H9 (cell line): ENCODE measurements at places on chromosomes 7 and 10. TPM values are rescaled to one million over a fixed set of nuclear protein-coding genes. Genes with fewer than 3 reads are reported as not detected.

DNA sequence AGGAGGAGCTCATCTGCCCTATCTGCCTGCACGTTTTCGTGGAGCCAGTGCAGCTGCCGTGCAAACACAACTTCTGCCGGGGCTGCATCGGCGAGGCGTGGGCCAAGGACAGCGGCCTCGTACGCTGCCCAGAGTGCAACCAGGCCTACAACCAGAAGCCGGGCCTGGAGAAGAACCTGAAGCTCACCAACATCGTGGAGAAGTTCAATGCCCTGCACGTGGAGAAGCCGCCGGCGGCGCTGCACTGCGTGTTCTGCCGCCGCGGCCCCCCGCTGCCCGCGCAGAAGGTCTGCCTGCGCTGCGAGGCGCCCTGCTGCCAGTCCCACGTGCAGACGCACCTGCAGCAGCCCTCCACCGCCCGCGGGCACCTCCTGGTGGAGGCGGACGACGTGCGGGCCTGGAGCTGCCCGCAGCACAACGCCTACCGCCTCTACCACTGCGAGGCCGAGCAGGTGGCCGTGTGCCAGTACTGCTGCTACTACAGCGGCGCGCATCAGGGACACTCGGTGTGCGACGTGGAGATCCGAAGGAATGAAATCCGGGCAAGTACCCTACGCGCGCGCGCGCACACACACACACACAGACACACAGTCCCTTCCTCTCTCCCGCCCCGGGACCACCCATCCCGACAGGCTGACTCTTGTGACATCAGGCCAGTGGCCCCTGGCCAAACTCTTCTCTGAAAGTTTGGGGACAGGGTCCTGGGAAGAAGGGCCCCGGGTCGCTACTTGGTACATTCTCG lies 538 bp downstream of the TRIM8 start:
- H3K4me1 ChIP-seq: peaks cover 5% of the 10 kb centered on the region; the same call in 1 of the 2 replicates
- no peaks in the 10 kb centered on the region; the same call in 1 of the 2 replicates for H3K36me3 ChIP-seq
- peak overlapping the region; percentile 93 for H3K4me3 ChIP-seq
- DNase-seq: peak; percentile 89

DNA sequence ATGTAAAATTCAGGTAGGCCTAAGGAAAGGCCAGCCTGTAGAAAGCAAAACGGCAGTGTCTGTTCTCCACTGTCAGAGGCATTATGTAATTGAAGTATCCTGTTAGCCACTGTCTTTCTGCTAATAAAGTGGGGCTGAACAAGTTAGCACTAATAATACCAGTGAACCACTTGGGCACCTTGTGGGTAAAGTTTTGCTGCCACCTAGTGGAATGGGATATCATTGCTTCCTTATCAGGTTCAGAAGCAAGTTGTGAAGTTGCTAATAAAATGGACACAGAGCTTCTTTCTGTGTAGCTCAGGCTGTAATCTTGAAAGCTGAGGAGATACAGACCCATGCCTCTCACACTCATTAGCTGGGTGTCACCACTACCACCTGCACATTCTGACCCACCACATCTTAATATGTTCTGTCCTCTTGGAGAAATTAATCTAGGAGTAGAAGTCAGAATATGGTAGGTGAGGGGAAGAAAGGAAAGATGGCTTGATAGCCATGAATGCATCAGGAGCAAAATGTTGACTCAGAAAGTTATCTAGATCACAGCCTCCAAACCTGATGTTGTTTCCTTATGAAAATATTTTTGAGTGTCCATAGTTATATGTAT lies 175.1 kb downstream of the SEPTIN7 start:
- H3K4me1 ChIP-seq: peaks cover 2% of the 10 kb centered on the region; the same call in 1 of the 2 replicates
- H3K27me3 ChIP-seq: no peaks in the 10 kb centered on the region
- peaks cover 4% of the 10 kb centered on the region; the same call in 2 of the 3 replicates for H3K36me3 ChIP-seq
- DNase-seq: no peak
- H3K4me3 ChIP-seq: no peak overlapping the region

- no peak overlapping the region for H3K4me3 ChIP-seq
- H3K36me3 ChIP-seq: no peaks in the 10 kb centered on the region
- no peaks in the 10 kb centered on the region for H3K27me3 ChIP-seq
- H3K27ac ChIP-seq: no peak overlapping the region
These were observed 270.6 kb downstream of the TWIST1 start for GRCh38 chr7:18846765-18847215.

DNA sequence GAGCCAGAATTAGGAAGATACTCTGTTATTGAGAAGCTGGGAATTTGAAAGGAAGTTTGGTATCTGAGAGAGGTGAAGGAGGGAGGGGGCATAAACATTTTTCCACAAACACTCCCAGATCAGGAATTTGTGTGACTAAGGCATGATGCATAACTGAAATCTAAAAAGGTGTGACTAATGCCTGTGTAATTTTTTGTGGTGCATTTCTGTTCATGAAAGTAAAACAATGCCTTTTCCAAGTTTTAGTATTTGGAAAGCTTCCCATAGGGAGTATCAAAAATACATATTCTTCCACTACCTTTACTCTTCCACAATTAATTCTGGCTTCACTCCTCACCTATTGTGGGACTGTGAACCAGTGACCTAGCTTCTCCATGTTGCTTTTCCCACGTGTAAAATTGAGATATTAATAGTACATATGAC lies 56.4 kb upstream of the CAV2 start:
- DNase-seq: no peak
- H3K4me1 ChIP-seq: no peaks in the 10 kb centered on the region
- H3K36me3 ChIP-seq: no peaks in the 10 kb centered on the region
- H3K27ac ChIP-seq: no peak overlapping the region

DNA sequence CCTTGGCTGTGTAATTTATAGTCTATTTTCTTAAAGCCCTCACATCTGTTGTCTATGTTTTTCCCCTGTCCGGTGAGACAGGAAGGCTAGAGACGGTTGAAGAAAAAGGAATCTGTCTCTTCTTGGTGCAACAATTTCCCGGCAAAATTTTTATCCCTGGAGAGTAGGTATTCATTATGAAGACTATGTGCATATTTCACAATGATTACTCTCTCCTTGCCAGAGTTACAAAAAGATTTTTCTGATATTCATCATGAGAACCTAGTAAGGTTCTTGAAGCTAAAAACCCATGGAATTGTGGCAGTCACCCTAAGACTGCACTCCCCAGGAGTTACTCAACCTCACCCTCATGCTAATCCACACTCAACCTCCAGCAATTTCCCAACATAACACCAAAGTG lies 55.0 kb upstream of the GHITM start:
- H3K4me3 ChIP-seq: no peak overlapping the region
- no peak for DNase-seq
- no peaks in the 10 kb centered on the region for H3K4me1 ChIP-seq

DNA sequence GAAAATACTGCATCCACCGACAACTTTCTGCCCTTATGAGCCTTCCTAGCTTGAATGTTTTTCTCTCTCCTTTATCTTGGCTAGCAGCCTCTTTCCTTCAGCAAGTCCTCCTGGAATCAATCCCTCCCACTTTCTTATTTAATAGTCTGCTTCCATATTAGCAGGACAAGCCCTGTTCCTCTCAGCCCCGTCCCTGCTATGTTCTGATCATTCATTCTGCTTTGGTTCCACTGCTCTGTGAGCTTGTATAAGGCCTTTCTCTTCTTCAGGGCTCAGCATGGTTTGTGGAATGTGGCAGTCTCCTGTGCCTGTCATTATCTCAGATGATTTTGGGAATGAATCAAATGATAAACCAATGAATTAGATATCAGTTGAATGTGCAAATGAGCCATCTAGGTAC lies 420.1 kb downstream of the DPP6 start:
- H3K27me3 ChIP-seq: no peaks in the 10 kb centered on the region
- no peak overlapping the region for H3K27ac ChIP-seq
- no peaks in the 10 kb centered on the region for H3K4me1 ChIP-seq
- no peak overlapping the region for H3K4me3 ChIP-seq
- DNase-seq: no peak
- no peaks in the 10 kb centered on the region for H3K36me3 ChIP-seq

Gene ANXA8L1
- not detected in 2 replicates for total RNA-seq

DNA sequence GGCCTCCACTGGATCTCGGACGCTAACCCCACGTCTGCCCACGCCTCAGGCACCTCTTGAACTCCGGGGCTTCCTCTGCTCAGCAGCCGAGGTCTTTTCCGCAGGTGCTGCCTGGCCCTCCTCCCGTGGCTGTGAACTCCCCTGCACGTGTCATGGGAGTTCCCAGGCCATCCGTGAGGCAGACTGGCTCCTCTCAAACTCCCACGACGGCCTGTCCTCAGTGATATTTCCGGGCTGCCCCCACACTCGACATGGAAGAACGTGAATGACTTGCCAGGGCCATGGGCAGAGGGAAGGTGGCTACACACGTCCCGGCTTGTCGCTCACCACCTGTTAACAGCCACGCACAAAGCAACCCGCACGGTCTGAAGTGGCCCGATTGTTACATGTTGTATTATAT lies 110.9 kb downstream of the ADARB2 start:
- H3K27ac ChIP-seq: no peak overlapping the region
- no peak for DNase-seq
- H3K36me3 ChIP-seq: no peaks in the 10 kb centered on the region; the same call in 1 of the 3 replicates
- H3K4me1 ChIP-seq: peaks cover 2% of the 10 kb centered on the region; the same call in 1 of the 2 replicates
- no peak overlapping the region for H3K4me3 ChIP-seq
- no peaks in the 10 kb centered on the region for H3K27me3 ChIP-seq

- no peak for DNase-seq
- H3K27me3 ChIP-seq: no peaks in the 10 kb centered on the region
- H3K4me1 ChIP-seq: no peaks in the 10 kb centered on the region
- H3K27ac ChIP-seq: no peak overlapping the region
- no peak overlapping the region for H3K4me3 ChIP-seq
These were observed 45.4 kb upstream of the GRID1 start for GRCh38 chr10:86411852-86412560.

- no peaks in the 10 kb centered on the region for H3K36me3 ChIP-seq
- H3K4me3 ChIP-seq: no peak overlapping the region
- H3K27me3 ChIP-seq: no peaks in the 10 kb centered on the region
- H3K27ac ChIP-seq: no peak overlapping the region
These were observed 5.8 kb upstream of the JAKMIP3 start for GRCh38 chr10:132059760-132060508.

Gene SNX10
- 9.4 and 9.6 TPM in 2 replicates for total RNA-seq

Gene C10orf143
- total RNA-seq: 0.79 and 0.94 TPM in 2 replicates

DNA sequence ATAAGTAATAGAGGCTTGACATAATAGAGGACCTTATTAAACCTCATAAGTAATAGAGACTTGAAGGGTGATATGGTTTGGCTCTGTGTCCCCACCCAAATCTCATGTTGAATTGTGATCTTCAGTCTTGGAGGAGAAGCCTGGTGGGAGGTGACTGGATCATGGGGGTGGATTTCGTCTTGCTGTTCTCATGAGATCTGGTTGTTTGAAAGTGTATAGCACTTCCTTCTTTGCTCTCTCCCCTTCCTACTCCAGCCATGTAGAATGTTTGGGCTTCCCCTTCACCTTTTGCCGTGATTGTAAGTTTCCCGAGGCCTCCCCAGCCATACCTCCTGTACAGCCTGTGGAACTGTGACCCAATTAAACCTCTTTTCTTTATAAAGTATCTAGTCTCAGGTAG lies 8.6 kb downstream of the KIFBP start:
- no peak for DNase-seq
- no peak overlapping the region for H3K4me3 ChIP-seq
